Natural killer cell (primary cell): ENCODE measurements at places on chromosomes 1 and 21. TPM values are rescaled to one million over a fixed set of nuclear protein-coding genes. Genes with fewer than 3 reads are reported as not detected.

The LPAR3 gene
- not detected for total RNA-seq

The AMY2A gene
- not detected for total RNA-seq

The PODN gene
- total RNA-seq: 13.2 TPM

The ADAM30 gene
- total RNA-seq: not detected

The CYYR1 gene
- not detected for total RNA-seq

- no peak for DNase-seq
Observed at GRCh38 chr1:4085546-4085945, 185.5 kb upstream of the C1orf174 start.

GRCh38 chr1:7535934-7536878 lies 234.9 kb upstream of the VAMP3 start:
- DNase-seq: no peak

DNA sequence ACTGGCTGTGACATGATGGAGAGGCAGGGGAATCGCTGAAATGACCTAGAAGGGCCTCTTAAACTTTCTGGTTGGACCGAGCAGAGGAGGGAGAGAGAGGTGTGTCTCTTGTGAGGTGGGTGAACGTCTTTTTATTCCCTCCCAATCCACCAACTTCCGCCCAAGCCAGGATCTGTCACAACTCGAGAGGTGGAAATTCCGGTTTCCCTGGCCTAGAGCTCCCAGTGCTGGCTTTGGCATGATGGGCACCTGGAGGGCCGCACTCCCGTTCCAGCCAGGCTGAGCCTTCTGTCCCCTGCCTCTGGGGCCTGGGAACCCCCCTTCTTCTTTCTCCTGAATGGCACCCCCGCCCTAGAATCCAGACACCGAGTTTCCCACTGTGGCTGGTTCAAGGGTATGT lies at the start of gene SEMA4A:
TSS of gene SEMA4A (plus strand) at position 224 of the 400 bp plus-strand sequence. CDS start 994 bp downstream, outside the sequence.
- no peak for DNase-seq

DNA sequence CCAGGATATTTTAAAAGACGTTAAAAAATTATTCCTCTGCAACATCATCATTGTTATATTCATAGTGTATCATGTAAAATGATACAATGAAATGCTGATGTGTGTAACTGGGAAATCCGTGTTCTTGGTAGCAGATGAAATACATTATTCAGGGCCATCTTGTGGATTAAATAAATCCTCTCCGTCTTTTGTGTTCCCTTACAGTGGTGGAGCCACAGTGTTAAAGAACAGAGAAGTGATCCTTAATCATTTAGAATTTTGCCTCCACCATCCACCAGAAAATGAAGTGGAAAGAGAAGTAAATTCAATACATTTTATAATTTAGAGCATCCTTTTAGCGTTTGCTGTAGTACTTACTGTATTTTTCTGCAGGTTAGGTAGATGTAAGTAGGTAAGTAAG lies 1.3 kb downstream of the DYRK3 start:
- no peak for DNase-seq

GRCh38 chr1:205430696-205431305 lies 8.9 kb upstream of the LEMD1 start:
- peak; percentile 72 for DNase-seq

DNA sequence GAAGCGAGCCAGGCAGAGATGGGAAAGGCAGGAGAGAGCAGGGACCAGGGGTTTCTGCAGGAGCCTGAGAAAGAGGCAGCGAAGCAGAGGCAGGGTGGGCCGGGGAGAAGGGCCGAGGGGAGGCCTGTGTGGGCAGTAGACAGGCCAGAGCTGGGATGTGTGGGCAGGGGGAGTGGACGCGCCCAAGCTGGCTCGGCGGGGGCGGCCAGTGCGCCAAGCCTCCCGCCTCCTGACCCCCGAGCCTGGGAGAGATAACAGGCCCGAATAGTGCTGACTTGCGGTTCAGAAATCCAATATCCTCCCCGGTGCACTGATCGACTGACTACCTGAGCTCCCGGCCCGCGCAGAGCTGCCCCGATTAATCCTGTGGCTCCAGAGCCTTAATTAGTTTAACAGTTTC lies 41.9 kb downstream of the AHDC1 start:
- DNase-seq: no peak

- DNase-seq: no peak
Observed at GRCh38 chr1:150576367-150576711, 3.1 kb downstream of the MCL1 start.

GRCh38 chr1:54109129-54110090 lies 43.4 kb downstream of the CDCP2 start:
- DNase-seq: no peak

DNA sequence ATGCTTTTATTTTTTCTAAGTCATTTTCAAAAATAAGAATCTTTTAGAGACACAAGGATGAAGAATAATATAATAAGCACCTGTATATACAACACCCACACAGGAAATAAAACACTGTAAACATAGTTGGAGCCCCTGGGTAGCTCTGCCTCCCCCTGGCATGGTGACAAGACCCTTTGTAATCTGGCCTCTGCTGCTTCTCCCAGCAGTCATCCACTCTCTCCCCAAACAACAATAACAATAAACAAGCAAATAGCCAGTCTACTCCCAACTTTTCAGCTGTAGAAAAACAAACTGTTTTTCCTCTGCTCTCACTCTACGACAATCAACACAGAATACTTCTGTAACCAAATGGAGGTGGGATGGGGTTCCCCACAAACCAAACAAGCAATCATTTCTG lies 110.1 kb downstream of the CSMD2 start:
- no peak for DNase-seq

GRCh38 chr1:6674771-6675170 lies 26.8 kb downstream of the DNAJC11 start:
- no peak for DNase-seq
